ENCODE measurements at places on chromosomes 16 and 17.
A peak's percentile ranks its signal among the peaks of the same experiment; 100 is the strongest.

GRCh38 chr17:41896726-41897125, 22.0 kb downstream of the ACLY start:
- no peak for DNase-seq

DNA sequence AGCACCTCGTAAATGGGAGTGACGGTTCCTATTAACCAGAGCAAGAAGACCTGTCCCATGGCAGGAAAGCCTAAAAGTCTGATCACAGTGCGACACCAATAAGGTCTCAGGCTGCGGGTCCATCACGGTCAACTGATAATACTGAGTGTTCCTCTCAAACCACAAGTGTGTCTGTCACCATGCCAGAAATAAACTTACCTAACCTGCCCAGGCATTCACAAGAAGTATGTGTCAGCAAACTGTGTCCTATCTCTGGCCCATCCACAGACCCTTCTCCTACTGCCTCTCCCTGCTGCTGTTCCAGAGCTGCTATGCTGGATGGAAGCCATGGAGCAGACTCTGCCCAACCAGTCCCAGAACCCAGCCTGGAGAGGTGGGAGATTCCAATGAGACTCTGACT, 73.5 kb downstream of the ZNF423 start:
- no peak for DNase-seq

DNA sequence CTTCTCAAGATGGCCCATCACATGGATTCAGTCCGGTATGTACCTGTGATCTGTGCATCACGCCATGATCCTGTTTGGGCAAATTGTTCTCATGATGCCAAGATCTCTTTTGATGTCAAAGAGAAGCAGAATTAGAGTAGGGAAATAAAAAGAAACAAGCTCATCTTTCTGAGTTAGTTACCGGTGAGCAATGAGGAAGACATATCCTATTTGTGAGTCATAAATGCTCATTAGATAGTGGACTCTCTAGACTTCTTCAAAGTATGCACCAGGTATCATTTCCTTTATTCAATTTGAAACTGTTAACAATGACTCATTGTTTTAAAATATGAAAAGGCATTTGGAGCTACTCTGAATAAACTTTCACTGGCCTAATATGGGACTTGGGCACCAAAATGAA, 8.0 kb upstream of the KRTAP4-12 start:
- no peak for DNase-seq

GRCh38 chr16:52545222-52545897, 1.6 kb downstream of the TOX3 start:
- DNase-seq = no peak

DNA sequence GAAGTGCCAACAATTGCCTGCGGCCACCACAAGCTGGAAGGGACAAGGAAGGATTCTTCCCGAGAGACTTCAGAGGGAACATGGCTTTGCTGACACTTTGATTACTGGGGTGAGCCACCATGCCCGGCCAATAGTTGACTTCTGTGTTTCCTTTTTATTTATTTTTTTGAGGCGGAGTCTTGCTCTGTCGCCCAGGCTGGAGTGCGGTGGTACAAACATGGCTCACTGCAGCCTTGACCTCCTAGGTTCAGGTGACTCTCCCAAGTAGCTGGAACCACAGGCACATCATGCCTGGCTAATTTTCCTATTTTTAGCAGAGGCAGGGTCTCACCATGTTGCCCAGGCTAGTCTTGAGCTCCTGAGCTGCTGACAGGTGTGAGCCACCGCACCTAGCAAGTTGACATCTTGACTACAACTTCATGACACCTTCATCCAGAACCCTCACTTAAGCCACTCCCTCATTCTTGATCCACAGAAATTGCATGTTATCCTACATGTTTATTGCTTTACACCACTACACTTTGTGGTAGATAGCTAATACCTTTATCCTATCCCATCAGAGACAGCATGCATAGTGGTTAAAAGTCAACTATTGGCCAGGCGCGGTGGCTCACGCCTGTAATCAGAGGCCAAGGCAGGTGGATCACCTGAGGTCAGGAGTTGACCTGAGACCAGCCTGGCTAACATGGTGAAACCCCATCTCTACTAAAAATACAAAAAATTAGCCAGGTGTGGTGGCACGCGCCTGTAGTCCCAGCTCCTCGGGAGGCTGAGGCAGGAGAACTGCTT, 16.1 kb upstream of the GPRC5C start:
- DNase-seq = no peak

GRCh38 chr16:26993511-26993910, 73.2 kb upstream of the C16orf82 start:
- no peak for DNase-seq

DNA sequence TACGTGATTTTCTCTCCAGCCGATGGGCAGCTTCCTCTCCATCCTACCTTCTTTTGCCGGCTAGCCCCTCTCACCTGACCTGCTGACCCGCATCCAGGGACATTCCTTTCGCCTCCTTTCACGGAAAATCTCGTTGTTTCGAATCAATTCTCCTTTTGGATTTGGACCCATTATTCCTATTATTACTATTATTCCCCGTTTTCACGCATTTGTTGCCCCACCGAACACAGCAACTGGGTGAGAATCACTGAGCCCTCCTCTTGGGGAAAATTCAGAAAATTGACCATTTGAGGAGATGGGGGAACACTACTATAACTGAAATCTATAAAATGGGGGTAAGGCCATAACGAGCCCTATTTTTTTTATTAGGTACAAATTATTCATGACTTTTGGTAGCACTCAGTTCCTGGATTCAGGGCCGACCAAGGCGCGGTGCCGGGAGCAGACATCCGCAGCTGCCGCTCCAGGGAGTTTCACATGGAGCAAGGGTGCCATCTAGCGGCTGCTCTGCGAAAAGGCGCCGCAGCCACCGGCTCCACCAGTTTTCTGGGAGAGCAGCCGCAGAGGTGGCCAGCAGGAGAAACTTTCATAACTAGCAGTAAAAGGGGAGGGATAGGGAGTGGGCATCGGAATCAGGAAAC, 3.3 kb upstream of the HOXB8 start:
- DNase-seq = peak; percentile 84

DNA sequence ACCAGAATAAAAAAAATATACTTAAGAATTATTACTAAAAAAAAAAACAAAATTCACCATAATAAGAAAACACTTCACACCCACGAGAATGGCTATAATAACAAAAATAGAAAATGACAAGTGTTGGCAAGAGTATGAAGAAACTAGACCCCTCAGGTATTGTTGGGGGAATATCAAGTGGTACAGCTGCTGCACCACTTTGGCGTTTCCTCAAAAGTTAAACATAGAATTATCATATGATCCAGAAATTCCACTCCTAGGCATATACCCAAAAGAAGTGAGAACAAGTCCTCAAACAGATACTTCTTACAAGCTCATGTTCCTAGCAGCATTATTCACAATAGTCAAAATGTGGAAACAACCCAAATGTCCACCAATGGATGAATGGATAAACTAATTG, 26.3 kb downstream of the AMFR start:
- DNase-seq = no peak

DNA sequence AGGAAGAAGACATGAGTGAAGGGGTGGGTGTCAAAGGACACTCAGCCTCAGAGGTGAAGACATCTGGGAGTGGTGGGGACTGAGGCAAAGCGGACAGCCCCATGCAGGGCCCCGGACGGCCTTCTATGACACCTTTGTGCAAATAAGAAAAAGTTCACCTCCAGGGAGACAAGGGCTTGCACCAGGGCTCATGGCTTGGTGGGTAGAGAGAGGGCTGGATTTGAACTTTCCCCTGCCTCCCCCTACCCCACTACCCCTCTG, 30.5 kb downstream of the LRRC75A start:
- DNase-seq = no peak
